ENCODE measurements at places on chromosomes 2 and 18.

DNA sequence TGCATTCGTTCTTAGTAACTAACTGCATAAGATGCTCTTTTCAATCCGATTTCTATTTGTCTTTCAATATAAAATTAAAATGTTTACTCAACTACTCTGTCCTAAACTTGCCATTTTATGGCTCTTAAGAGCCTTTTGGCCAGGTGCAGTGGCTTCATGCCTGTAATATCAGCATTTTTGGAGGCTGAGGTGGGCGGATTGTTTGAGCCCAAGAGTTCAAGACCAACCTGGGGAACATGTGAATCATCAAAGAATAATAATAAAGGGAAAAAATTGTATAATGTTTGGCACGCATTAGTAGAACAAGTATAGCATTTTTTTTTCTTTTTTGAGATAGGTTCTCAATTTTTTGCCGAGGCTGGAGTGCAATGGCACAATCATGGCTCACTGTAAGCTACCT is 92.5 kb downstream of the C2orf74 start:
- DNase-seq, result no peak

DNA sequence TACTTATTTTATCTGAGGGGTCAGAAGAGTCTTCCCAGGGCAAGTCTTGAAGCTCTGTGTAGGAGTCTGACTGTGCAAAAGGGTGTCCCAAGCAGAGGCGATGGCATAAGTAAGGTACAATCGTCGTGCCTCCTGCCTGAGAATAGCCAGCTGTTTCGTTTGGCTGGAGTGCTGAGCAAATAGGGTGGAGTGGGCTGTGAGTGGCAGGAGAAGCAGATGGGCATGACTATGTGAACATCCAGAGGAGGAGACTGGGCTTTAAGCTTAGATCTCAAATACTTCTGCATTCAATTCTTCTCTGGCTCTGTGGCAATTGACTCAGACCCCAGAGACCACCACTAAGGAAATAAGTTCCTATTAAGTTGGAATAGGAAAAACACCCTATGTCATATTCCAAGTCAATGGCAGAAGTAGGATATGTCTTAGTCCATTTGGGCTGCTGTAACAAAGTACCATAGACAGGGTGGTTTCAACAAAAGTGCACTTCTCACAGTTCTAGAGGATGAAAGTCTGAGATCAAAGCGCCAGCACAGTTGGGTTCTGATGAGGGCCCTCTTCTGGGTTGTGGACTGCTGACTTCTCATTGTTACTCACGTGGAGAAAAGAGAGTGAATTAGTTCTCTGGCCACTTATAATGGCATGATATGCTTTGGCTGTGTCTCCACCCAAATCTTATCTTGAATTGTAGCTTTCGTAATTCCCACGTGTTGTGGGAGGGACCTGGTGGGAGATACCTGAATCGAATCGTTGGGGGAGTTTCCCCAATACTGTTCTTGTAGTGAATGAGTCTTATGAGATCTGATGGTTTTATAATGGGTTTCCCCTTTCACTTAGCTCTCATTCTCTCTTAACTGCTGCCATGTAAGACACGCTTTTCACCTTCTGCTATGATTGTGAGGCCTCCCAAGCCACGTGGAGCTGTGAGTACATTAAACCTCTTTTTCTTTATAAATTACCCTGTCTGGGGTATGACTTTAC is 120.2 kb downstream of the LPIN1 start:
- no peak for DNase-seq

DNA sequence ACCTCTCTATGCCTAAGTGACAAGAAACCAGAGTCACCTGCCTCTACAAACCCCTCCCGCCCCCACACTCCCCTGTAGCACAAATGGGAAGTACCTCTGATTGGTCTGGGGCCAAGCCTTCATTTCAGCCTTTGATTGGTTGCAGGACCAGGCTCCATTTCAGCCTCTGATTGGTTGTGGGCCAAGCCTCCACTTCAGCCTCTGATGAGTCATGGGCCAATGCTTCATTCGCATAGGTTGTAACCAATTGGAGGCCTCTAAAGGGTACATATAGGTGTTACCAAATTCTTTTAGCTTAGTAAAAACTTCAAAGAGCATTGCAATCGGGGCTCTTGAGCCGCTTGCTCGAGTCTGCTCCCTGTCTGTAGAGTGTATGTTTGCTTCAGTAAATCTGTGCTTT is 25.0 kb downstream of the CCDC102B start:
- DNase-seq, result no peak

DNA sequence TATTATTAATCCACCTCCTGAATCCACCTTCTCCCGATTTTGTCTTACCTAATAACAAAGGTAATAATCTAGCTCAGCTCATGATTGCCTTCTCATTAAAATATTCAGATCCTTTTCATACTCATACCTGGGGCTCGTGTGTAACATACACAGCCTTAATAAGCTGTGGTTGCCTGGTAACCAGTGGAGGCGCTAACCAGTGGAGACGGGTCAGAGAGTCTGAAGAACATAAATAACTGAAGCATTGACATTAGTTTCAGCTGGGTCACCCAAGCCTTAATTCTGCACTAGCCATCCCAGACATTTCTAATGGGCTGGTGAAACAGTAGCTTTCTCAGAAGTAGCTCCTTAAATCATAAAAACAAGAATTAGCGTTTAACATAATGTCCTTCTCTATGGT is 14.8 kb upstream of the DTNA start:
- peak; percentile 30 for DNase-seq

GRCh38 chr2:224532441-224532840 is 52.7 kb downstream of the CUL3 start:
- no peak for DNase-seq

DNA sequence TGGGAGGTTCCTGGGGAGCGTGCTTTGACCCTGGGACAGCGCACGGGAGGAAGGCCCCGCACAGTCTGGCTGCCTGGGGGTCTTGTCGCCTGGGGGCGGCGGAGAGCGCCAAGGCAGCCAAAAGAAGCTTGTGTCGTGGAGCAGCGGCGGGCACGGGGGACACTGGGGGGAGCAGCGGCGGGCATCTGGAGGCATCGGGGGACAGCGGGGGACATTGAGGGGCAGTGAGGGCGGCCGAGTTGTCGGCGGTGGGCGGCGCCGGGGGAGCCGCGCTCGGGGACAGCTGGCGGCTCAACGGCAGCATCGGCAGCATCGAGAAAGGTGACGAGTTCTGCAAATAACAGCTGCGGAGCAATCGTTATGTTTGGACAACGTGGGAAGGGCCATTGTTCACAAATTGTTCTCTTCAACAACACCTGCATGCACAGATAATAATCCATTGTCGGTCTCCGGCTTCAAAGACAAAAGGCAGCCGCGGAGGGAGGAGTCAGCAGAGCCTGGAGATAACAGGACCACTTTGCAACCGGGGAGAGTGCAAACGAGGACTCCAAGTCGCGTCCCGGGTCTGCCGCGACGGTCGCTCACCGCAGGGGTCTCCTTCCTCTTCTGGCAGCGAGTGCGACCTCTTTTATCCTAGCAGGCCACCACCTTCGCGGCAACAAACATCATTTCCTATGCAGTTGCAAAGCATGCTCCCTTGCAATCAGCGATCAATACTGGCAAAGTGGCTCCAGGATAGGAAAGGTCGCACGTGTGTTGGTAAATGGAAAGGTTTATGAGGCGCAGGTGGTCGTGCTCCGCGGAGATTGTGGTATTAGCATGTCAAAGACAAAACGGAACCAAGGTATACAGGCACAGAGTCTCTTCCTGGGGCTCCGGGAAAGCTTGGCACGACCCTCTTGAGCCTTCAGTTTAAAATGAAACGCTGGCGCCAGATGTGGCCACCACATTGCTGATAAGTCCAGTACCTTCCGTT is 132.3 kb upstream of the DLX2 start:
- no peak for DNase-seq

Measured in mammary epithelial cell (primary cell).